ENCODE measurements at places on chromosomes 1 and 21.
A peak's percentile ranks its signal among the peaks of the same experiment; 100 is the strongest.

GRCh38 chr1:98405581-98406074 is 255.9 kb upstream of the SNX7 start:
- DNase-seq, result no peak

DNA sequence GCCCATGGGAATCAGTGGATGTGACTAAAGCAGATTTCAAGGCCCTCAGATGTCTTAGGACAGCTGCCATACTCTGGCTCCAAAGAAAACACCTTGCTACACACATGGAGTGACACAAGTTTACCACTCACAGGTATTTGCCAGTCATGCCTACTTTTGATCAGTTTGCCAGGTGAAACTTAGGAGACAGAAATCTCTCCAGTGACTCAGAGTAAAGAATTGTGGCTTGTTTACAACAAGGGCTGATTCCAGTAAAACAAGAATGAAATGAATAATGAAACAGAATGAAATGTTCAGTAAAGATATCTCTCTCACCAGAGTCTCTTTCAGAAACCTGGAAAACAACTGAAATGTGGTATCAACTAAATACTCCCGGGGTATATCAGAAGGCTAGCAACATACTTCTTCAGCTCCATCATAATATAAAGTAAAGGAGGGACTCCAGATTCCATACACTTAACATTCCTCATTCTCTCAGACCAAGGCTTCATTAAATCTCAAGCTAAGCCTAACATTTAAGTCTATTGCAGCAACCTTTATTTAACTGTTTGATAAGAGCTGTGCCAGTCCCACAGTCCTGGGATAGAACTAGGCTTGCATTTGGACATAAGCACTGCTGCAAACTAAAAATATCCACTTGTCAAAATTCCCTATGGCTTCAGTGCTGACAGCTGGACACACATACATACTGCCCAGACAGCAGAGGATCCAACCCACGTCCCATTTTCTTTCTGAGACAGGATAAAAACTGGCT is 143.3 kb downstream of the SIPA1L2 start:
- DNase-seq, result no peak

DNA sequence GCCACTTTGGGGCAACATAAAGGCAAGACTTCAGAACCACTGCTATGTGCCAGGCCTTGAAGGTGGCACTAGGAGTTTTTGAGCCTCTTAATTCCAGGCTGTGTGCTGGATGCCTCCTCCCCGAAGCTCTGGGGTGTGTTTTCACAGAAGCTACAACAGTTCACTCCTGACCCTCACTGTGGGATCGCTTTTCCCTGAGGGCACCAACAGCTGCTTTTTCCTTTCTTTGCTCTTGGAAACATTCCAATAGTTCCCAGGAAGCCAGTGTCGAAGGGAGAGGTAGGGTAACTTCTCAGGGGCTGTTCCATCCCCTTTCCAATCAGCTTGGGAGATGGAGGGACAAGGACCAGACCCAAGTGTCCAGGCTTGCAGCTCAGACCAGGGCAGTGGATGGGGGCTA is 153.4 kb downstream of the C1orf94 start:
- no peak for DNase-seq

DNA sequence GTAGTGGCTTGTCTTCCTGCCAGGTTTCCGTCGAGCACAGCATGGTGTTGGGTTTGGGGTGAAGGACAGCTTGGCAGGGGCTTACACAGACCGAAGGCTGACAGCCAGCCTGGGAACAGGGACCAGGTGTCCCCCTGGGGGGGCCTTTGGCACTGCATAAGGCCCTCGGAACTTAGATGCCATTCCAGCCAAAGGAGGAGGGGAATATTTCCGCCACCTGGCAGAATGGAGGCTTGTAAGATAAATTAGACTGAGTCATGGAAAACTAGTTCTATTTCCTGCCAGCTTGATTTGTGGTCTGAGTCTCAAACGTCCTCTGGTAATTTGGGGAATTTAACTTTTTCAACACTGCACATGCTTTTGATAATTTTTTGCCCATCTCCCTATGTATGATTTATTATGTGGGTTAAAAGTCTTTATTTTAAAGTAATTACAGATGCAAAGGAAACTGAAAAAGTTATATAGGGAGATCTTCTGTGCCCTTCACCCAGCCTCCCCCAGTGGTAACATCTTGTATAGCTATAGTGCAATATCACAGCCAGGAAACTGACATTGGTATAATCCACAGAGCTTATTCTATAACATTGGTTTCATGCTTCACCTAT is 11.5 kb upstream of the TMEM51 start:
- no peak for DNase-seq

DNA sequence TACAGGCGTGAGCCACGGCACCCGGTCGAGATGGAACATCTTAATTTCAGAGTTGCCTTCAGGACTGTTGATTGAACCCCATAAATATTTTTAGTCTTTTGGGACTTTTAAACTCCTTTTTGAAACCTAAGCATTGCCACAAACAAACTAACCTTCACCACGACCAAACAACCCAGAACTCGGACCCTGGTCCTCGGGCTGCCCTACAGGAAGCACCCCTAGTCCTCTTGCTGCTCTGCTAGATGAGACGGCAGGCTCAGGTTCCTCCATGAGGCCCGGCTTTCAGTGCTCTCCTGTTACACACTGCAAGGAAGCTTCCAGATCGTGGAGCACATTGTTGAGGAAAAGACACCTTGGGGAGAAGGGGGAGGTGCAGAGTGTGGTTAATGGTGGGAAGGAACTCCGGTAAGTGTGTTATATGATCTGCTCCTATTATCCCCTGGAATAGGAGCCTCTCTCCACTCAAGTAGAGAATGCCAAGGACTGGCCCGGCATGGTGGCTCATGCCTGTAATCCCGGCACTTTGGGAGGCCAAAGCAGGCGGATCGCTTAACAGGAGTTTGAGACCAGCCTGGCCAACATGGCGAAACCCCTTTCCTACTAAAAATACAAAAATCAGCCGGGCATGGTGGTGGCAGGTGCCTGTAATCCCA is 5.7 kb downstream of the EPHX1 start:
- DNase-seq, result no peak

DNA sequence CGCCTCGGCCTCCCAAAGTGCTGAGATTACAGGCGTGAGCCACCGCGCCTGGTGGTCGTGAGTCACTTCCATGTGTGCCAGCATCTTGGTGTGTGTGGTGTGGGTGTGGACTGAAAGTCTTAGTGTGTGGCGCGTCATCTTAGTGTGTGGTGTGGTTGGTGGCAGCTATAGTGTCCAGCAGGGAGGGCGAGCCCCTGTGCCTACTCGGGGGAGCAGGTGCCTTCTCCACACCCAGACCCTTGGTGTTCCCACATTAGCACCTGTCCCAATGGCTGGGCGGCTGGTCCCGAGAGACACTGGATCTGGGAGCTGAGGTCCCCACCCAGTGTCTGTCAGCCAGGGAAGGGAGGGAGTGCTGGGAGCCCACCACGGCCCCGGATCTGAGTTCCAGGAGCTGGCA is 2.8 kb downstream of the SCNN1D start:
- no peak for DNase-seq

GRCh38 chr1:166808952-166809351 is 30.3 kb upstream of the POGK start:
- no peak for DNase-seq

GRCh38 chr21:37874904-37875780 is 41.1 kb downstream of the KCNJ6 start:
- DNase-seq, result no peak

DNA sequence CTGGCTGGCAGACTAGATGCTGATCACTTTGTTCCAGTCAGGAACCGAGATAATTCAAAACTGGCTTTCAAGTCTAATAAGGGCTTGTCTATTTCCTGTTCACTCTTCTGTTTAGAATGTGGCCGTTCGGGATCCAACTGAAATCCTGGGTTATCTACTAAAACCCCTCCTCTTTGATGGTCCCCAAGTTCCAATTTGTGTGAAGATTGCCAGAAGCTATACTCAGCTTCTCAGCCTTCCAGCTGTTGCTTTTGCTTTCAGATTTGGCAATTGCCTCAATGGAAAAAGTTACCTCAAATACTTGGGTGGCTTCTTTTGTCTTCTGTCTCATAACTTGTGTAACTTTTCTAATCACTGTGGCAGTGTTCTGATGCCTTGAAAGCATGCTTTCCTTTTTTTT is 43.7 kb downstream of the BTBD8 start:
- DNase-seq, result no peak

DNA sequence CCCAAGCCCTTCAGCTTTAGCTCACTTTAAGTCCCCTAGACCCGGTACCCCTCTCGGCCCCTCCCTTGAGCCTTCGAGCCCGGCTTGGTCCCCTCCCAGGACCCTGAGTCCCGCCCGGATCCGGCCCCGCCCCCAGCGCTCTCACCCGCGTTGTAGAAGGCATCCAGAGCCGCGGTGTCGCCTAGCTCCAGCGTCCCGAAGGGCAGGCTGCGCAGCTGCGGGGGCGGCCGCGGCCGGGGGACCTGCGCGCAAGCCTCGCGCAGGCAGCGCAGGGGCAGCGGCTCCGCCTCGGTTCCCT is 699 bp downstream of the MAP3K6 start:
- peak; percentile 42 for DNase-seq

GRCh38 chr1:116765962-116766361 is 11.7 kb downstream of the CD2 start:
- no peak for DNase-seq

- no peak for DNase-seq
Observed at GRCh38 chr1:201552941-201553351, 14.0 kb downstream of the NAV1 start.

DNA sequence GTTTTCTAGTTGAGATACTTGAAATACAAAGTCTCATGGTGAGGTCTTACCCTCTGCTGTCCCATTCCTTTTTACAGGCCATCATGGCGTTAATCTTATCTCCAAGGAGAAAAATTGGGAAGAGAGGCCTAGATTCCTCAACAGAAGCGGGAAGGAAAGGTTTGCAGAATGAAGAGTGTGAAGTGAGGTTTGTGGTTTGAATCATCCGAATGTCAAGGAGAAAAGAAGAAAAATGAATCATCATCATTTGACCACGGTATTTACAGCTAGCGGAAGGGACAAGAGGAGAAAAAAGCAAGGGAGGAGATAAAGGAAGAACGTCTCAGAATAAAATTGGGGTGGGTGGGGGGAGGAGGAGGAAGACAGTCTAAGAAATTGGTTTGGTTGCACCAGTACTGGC is 935 bp upstream of the COG2 start:
- DNase-seq, result no peak

DNA sequence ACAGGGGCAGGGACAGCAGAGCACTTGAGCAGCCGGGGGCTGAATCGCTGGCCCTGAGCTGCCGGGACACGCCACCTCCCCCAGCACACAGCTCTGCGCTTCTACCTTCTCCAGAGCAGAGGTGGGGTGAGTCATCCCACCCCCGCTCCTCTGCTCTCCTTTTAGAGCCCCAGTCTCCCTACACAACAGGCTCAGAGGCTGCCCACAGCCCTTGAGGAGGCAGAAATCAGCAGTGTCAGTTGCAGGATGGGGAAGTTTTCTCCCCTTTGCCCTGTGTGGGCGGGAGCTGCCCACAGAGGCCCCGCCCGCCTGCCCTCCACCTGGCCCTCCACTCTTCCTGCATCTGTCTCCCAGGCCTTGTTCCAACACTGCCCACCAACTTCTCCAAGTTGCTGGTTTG is 94.6 kb downstream of the STUM start:
- no peak for DNase-seq

- no peak for DNase-seq
Observed at GRCh38 chr1:98559291-98559690, 102.2 kb upstream of the SNX7 start.

GRCh38 chr1:51061231-51061918 is 40.7 kb upstream of the C1orf185 start:
- no peak for DNase-seq

DNA sequence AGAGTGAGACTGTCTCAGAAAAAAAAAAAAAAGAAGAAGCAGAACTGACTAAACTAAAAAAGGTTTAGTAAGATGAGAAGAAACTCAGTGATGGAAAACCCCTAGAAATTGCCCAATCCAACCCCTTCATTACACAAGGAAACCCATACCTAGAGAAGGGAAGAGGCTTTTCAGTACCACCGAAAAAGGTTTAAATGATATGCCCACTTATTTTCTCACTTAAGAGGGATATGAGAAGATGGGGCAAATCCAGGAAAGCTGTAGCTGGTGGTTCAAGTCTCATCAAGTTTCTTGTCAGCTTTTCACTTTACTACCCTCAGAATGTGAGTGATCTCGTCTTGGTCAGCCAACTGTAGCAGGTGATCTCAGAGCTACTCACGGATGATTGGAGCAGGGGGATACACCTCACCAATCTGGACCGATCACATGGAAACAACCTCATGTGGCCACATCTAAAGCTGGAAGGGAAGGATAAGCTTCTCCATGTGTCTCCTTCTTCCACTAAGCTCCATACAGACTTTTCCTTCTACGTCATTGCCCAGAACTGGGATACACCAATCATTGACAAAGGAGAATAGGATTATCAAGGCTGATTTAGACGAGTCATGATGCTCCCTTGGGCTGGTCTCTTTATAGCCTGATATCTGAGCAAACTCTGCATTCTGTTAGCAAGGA is 126.7 kb upstream of the POU3F1 start:
- no peak for DNase-seq

- peak; percentile 56 for DNase-seq
Observed at GRCh38 chr21:36966066-36966820, at the start of gene HLCS. Gene HLCS (minus strand): TSS chr21:36966669. CDS start chr21:36966638, 31 bp downstream.

- no peak for DNase-seq
Observed at GRCh38 chr21:45086337-45086958, 12.1 kb downstream of the ADARB1 start.

DNA sequence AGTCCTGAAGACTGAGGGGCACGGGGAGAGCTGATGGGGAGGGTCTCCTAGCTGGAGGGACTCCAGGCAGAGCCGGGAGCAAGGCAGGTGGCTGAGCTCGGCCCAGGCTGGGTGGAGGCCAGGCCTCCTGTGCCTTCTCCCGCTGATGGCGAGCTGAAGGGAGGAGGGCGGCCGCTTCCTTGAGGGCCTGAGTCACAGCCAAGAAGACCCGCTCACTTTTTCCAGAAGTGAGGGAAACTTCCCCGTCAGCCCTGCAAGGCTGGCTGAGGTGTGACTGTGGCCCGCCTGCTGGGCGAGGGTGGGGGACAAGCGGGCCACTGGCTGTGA is 1.7 kb upstream of the VWA1 start:
- DNase-seq, result no peak

- no peak for DNase-seq
Observed at GRCh38 chr1:4745560-4745959, 91.2 kb downstream of the AJAP1 start.

DNA sequence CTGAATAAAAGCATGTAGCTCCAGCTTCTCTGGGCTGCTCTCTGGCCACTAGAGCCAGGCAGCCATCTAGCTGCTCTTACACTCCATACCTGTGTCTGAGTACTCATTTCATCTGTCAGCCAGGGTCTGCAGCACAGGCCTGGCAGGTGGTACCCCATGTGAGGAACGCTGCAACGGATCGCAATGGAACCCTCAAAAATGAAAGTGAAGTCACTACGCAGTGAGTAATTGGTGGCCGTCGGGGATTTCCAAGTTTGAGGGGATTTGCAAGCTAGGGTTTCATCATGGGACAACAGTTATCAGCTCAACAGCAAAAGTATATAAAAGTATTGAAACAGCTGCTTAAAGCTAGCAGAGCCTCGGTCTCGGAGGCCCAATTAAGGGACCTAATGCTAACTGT is 186.7 kb downstream of the HFM1 start:
- no peak for DNase-seq

DNA sequence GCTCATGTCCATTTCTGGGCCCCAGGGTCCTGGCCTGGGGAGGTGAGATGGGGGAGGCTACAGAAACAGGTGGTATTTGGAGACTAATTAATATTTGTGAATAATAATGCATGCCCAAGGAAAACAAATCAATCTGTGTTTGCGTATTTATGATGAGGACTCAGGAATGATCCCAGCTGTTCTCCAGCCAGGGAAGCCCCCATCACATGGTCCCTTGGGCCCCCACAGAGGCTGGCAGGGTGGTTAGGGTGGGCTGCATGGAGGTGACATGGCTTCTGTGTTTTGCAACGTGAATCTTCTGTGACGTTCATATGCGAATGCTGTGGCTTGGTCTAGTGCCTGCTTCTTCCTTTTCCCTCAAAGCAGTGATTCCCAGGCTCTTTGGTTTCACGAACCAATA is 10.5 kb downstream of the PTPRF start:
- no peak for DNase-seq

Data from NCI-H1092 (cell line).